ENCODE measurements at places on chromosomes 7 and 10. TPM values are rescaled to one million over a fixed set of nuclear protein-coding genes. Genes with fewer than 3 reads are reported as not detected.

Gene NRBF2
- 30.8 TPM for total RNA-seq

Gene KIN
- total RNA-seq: 12.3 TPM

Gene ABLIM1
- 14.2 TPM for total RNA-seq

Gene RAB19
- total RNA-seq: 23.9 TPM

Gene FBXL13
- total RNA-seq: 0.54 TPM

Gene OR2A42
- not detected for total RNA-seq

All from activated T-helper 1 cell treated with anti-CD3 and anti-CD28 coated beads, Interleukin-12 subunit alpha, Interleukin-12 subunit beta, Interleukin-2, Interleukin-4 antibody, amounts not matched to agents 30 ng/mL and 10 ng/mL and 1 ng/mL, durations not matched to agents 14 hours and 24 hours and 36 hours (primary cell).